Stimulated activated CD4-positive, alpha-beta T cell treated with anti-CD3 and anti-CD28 coated beads, TNF-alpha, amount 100 ng/mL, for 1 hour (primary cell): ENCODE measurements at places on chromosomes 13 and 19.

DNA sequence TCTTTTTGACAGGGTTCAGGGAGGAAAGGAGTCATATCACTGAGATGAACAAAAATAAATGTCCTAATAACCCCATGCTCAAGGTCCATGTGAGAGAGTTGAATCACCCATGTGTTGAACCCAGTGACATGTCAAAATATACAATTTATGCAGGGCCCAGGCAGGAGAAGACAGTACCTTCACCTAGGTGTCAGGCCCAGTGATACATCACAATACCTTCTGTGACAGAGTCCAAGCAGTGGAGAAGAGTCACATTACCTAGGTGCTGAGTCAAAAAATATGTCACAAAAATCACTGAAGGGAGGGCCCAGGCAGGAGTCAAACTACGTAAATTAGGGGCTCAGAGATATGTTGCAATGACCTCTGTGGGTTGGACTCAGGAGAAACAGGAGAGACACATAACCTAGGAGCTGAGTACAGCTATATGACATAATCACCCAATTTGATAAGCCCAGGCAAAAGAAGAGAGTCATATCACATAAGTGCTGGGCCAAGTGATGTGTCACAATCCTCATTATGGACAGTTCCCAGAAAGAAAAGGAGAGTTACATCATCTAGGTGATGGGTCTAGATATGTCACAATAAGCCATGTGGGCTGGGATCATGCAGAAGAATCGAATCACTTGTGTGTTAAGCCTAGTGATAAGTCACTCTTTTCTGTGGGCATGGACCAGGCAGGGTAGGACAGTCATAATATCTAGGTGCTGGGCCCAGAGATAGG lies 13.8 kb upstream of the ZNF724 start:
- no peak for DNase-seq

- DNase-seq = no peak
Observed at GRCh38 chr13:113877149-113877990, 13.5 kb upstream of the GAS6 start.

GRCh38 chr13:21872795-21873194 lies 201.9 kb downstream of the FGF9 start:
- DNase-seq = no peak

- no peak for DNase-seq
Observed at GRCh38 chr13:99388334-99388923, 81.2 kb upstream of the GPR183 start.

DNA sequence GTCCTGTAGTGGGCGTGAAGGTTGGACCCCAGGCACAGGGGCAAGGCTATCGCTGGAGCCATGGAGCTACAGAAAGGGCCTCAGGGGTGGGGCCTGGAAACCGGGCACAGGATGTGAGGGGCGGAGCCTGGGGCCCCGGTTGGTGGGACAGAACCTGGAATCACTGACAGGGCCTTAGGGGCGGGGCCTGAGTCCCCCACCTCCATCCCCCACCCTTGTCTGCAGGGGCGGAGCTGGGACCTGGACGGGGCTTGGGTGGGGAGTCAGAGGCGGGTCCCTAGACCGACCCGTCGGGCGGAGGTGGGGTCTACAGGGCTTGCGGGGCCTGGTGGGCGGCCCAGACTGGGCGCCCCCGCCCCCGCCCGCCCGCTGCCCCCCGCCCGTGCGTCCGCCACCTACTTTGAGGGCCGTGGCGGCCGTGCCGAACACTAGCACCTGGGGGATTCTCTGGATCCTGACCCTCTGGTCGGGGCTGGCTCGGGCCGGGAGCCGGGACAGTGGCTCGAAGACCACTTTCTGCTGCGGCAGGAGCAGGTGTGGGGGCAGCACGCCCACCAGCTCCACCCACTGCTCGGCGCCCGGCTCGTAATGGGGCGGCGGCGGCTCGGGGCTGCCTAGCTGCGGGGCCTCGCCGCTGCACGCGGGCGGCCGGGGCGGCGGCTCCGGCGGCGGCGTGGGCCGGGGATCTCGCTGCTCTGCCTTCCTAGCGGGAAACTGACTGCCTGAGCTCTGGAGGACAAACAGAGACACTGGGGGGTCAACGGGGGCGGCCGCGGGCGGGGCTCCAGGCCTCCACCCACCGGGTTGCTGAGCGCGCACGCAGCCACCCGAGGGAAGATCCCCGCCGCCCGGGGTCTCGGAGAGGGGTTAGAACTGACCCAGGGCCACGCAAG lies 26.3 kb downstream of the DCAF15 start:
- no peak for DNase-seq

GRCh38 chr13:28478127-28478526 lies 16.8 kb downstream of the FLT1 start:
- DNase-seq = no peak

GRCh38 chr19:39038098-39038497 lies 5.7 kb upstream of the FBXO27 start:
- no peak for DNase-seq
